GM23248 (cell line): ENCODE measurements at places on chromosomes 1 and 21. TPM values are rescaled to one million over a fixed set of nuclear protein-coding genes. Genes with fewer than 3 reads are reported as not detected.

- no peaks in the 10 kb centered on the region for H3K27me3 ChIP-seq
- H3K4me3 ChIP-seq = no peak overlapping the region
- peaks cover 48% of the 10 kb centered on the region for H3K36me3 ChIP-seq
- H3K27ac ChIP-seq = no peak overlapping the region
Observed at GRCh38 chr1:225509770-225510169, 81.9 kb upstream of the LBR start.

DNA sequence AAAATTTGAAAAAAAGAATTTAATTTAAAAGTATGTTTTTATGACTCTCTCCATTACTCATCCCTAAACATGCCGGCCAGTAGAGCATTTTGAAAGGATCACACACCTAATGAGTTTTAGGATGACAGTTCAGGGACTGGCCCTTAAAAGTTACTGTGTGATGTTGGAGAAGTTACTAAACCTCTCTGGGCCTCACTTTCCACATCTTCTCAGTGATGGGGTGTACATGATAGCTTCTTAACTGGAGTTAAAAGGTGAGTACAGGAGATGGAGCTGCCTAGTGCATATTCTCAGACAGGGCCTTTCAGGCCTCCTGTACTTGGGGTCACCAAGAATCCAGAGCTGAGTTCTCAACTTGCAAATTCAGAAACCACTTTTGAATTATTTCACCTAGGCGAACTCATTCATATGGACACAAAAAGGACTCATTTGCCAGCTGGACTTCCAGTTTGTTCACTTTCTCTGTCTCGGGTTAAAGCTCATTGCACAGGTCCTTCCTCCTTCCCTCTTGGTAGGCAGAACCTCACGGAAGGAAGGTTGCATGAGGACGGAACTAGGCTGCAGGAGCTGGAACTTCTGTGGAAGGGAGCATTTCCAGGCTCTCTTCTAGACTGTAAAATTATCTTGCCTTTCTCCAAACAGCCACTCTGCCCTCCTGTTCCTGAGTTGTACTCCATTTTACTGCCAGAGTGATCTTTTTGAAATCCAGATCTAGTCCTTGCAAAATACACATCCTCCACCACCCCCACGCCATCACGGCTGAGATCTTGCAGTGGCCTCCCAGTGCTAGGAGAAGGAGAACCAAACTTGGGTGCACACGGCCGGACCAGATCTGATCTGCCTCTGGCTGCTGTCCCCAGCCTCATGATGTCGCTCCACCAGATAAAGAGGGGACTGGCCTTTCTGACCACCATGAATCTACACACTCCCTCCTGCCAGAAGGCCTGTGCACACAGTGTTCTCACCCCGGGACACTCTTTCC is 4.3 kb upstream of the SLC30A1 start:
- DNase-seq = no peak
- H3K36me3 ChIP-seq = no peaks in the 10 kb centered on the region
- H3K27me3 ChIP-seq = no peaks in the 10 kb centered on the region

DNA sequence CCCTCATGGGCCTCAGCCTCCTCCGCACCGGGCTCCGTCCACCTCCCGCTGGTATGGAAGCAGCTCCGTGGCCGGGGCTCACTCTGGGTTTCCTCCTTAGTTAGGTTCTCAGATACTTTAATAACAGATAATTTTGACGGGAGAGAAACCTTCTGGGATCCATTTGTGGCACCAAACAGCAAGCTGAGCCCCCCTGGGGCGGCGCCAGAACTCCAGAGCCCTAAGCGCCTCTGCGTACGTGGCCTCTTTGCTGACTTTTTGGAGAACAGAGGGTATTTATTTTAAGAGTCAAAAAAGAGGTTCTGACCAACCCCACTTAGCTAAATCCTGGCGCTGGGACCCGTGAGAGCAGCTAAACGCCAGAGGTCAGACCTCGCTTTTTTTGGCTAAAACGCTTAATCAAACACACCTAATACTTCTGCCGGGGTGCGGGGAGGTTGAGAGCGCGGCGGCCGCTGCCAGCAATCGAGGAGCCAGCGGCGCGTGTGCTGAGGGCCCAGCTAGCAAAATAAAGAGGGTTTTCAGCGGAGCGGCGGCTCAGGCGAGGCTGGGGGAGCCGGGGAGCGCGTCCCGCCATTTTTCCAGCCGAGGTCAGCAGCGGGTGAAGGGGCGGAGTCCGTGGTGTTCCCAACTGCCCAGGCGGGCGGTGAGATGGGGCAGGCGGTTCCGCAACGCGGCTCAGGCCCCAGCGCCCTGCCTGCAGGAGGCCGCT is 171.7 kb downstream of the PRDM16 start:
- no peak overlapping the region for H3K27ac ChIP-seq
- H3K36me3 ChIP-seq = no peaks in the 10 kb centered on the region
- peaks cover 18% of the 10 kb centered on the region; the same call in 1 of the 2 replicates for H3K27me3 ChIP-seq
- no peak for DNase-seq

BARHL2 gene
- not detected in 2 replicates for polyA plus RNA-seq

SPRR4 gene
- polyA plus RNA-seq = not detected in 2 replicates
